Activated naive CD4-positive, alpha-beta T cell (primary cell): ENCODE measurements at places on chromosomes 11 and 22.

- no peak for DNase-seq
These were observed 552 bp downstream of the CNIH2 start for GRCh38 chr11:66278363-66279091.

DNA sequence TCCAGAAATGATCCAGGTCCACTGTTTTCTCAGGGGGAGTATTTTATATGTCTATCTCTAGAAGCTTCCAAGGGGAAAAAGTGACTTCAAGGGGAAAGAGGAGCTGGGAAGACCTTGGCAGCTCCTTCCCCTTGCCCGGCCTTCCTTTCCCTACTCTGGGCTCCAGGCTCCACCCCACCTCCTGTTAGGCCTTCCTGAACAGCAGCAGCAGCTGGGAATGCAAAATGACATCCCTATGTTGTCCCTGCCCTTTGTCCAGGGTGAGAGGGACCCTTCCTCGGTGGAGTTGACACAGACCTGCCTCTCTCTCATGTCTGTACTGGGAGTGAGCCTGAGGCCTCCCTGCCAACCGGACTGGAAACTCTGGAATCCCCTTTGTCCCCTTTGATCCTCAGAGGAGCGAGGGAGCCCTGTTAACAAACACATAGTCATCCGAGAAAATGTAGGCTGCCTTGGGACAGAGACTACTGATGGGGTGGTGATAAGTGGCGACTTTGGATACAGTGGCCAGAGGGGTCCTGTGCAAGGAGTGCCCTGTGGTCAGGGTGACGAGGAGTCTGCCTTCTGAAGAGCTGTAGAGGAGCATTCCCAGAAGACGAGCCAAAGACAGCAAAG, 9.0 kb upstream of the MALAT1 start:
- DNase-seq, result no peak

DNA sequence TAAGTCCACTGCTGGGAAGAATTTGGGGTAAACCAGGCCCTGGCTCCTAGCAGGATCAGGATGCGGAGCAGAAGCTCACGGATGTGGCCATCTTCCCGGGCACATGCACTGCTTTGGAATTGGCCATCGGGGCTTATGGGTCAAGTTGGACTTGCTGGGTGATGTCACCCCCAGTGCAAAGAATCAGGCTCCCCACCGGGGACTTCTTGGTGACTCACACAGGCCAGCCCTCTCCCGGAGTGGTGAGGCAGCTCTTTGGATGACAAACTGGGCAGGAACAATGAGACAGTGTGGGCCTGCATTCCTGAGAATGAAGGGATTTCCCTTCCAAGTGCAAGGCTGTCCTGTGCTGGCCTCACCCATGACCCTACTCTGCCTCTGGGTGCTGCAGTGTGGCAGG, 128.8 kb upstream of the ANO1 start:
- DNase-seq, result no peak

DNA sequence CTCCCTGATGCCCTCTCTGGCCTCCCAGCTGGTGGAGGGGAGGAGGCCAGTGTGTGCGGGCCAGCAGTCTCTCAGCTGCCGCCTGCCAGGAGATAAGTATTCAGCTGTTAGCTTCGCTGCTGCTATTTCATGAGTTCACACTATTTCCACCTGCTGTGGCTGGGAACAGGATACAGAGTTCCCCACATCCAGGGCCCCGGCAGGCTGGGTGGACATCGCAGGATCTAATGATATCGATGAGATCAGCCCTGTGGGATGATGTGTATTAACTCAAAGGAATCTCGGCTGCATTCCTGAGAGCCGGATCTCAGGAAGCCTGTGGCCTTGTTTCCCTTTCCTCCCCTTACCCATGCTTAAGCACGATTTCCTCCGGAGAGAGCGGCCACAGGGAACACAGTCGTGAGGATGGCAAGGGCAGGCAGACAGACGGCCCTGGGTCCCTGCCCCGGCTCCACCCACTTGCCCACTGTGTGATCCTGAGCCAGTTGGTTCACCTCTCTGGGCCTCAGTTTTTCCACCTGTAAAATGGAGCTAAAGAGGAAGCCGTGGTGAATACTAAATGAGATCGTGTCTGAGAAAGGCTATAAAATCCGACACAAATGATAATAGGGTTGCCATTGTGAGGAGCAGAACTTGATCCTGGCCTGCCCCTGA, 6.5 kb upstream of the PVALB start:
- DNase-seq, result no peak

DNA sequence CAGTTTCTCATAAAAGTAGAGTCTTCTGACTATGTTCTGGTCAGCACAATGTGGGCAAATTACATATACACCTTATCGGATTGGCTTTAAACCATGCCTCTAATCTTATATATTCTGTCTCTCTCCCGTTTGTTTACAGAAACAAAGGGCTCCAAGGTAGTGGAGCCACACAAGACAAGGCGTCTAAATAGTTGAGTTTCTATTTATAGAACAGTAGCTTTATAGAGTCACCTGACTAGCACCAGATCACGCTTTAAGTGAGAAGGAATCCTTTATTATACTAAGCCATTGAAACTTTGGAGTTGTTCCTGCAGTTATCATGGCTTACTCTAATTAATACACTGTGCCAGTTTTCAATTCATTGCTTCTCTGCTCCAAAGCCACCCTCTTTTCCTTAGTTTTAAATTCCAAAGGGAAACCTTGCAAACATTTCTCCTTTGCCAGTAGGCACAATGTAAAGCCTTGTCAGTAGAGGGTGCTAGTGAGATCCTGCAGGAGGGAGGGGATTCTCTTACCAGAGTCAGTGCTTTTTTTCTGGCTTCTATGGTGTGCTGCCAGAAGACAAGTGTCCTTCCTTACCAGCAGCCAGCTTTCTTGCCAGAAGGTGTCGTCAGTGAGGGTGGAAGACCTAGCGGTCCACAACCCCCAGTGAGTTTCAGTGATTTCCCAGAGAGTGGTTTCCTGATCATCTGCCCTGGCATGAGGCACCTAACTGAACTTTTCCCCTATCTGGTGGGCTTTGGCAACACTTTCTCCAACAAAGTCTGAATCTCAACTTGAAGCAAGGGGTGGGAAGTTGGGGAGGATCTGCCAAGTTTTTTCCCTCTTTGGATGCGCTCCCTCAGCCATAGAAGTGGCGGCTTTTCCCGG, 71.7 kb downstream of the RAB38 start:
- no peak for DNase-seq

- DNase-seq, result no peak
These were observed 32.9 kb downstream of the SCUBE1 start for GRCh38 chr22:43310311-43310710.

- no peak for DNase-seq
These were observed 1.8 kb upstream of the ARHGEF17 start for GRCh38 chr11:73306069-73306841.

GRCh38 chr11:3123761-3124733, 41.1 kb downstream of the OSBPL5 start:
- no peak for DNase-seq

GRCh38 chr22:48299801-48300200, 1527.9 kb downstream of the BRD1 start:
- no peak for DNase-seq

DNA sequence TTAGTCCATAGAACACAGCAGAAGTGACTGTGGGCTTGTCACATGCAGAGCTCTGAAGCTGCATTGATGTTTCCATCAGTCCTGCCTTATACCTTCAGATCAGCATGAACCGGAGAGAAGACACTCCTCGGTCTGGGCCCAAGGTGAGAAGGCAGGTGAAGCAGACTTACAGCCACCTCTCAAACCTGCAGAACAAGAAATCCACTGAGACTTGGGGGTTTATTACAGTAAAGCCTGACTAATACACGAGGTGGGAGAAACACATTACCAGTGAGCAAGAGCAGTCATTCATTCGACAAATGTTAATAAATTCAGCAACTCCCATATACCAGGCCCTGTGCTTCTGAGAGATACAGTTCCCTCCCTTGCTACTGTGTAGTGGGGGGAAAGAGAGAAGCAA, 279.0 kb downstream of the DDX10 start:
- DNase-seq, result no peak

DNA sequence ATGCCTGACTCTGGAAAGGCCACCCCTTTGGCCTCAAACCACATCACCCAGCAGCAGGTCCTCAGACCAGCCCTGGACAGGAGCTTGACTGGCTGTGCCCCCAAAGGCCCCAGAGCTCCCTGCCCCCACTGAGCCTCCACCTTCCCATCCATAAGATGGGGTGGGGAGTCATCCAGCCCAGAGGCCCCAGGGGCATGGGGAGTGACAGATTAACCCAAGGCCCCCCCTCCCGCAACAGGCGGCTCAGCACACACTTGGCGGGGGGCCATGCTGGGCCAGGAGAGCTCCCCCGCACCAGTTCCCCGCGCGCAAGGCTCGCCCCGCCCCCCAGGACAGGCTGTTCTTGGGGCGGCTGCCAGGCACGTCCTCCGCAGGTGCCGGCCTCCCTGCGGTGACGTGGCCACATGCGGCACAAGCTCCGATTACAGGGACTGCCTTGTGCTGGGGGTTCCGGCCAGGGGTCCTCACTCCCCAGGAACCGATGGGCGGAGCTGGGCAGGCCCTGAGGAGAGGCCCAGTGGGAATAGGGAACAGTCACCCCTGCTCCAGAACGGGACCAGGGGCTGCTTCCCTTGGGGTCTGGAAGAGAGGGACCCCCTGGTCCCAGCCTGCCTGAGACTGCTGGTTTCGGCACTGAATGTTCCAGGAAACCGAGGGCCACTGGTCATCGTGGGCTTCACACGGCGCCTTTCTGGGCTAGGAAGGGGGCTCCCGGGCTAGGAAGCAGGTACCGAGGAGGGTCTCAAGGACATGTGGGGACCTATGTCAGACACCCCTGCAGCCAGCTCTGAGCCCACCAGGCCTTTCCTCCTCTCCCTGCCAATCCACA, 5.1 kb upstream of the CDKN1C start:
- no peak for DNase-seq

- no peak for DNase-seq
These were observed 50.1 kb upstream of the FLI1 start for GRCh38 chr11:128643661-128644317.
